ENCODE measurements at places on chromosomes 16 and 17.

GRCh38 chr16:87713451-87714229 lies 52.1 kb downstream of the KLHDC4 start:
- no peak for DNase-seq

DNA sequence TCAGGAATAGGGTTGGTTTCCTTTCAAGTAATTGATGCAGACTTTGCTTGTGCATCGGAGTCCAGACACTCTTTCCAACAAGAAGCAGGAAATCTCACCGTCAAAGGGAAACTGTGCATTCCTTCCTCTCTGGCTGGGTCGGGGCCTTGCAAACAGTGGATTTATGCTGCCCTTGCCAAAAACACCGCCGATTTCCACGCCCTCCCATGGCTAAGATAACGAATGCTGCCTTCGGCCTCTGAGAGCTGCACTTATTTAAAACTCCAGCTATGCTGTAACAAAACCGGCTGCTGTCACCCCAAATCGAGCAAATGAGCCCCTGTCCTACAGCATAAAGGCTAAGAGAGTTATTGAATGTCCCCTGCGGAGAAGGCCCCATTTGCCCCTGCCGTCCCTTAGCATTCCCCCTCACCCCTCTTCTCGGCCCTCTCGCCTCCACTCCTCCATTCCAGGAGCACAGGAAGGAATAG lies 275.5 kb upstream of the IRX5 start:
- no peak for DNase-seq

GRCh38 chr17:56762988-56763387 lies 70.7 kb downstream of the C17orf67 start:
- no peak for DNase-seq

GRCh38 chr16:19168371-19169081 lies 486 bp downstream of the SYT17 start:
- DNase-seq, result no peak

GRCh38 chr17:82380860-82381702 lies 9.5 kb downstream of the UTS2R start:
- DNase-seq, result no peak

DNA sequence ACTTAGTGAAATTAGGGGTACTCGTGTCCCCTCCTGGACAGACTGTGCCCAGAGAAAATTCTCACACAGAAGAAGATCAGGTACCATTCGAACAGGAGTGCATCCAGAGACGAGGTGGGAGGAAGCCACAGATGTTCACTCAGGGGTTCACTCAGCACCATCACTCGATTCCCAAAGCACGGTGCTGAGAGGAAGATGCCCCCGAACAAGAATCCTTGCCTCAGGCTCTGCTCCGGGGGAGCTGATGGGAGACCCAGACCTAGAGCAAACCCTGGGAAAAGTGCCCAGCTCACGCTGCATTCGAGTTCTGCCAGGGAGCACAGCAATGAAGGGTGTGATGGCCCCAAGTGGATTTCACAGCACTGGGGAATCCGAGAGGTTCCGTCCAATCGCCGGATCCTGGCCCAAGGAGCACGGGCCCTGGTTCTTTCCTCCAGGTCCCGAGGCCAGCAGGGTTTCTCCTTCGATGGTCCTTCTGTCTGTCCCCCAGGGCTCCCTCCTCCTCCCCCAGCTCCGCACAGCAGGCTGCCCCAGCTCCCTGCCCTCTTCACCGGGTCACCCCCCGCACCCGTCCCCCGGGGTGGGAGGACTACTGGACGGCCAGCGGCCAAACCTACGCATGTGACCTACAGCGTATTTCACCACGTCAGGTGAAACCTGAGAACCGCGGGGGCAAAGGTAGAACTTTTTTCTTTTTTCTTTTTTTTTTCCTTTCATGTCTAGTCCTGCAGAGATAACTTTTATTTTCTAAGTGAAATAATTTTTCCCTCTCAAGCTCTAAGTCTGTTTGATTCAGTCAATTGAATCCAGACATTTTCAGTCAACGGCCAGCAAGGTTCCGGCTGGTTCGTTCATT lies 10.2 kb upstream of the UBE2I start:
- DNase-seq, result no peak

GRCh38 chr16:58882292-58882691 lies 148.2 kb upstream of the GOT2 start:
- no peak for DNase-seq

GRCh38 chr17:55734128-55734781 lies 11.6 kb upstream of the TMEM100 start:
- DNase-seq, result no peak

DNA sequence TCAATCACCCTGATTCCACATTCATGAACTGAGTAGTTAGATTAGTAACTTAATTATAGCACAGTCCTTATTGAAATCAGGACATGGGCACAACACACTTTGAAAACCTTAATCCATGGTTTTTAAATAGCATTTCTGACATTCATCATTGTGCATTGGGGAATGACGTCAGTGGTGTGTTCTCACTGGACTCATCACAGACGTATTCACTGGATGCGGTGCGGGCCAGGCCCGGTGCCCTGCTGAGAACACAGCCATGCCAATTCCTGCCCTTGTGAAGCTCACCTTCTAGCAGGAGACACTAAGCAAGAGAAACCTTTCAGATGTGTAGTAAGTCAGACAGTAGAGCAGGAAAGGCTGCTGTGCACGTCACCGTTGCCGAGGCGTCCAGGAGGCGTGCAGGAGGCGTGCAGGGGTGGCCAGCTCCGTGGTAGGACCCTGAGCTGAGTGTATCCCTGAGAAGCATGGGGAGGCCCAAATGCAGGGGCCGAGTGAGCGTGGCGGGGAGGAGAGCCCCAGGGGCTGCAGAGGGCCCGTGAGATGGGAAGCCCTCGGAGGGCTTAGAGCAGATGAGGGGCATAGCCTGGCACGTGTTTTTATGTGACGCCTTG lies 12.9 kb downstream of the BANP start:
- DNase-seq, result no peak

DNA sequence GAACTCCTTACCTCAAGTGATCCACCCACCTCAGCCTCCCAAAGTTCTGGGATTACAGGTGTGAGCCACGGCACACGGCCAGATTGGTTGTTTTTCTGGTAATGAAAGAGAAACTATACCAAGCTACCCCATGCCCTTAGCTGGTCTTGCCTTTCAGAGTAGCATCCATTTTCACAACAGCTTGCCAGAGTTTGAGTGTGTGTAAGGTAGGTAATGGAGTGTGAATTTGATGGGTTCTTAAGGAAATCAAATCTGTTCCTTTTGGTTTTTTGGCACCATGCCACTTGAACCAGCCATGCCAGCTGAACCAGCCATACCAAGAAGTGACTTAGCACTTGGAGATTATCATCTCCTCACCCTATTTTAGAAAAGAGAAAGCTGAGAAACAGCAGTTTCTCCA lies 5.1 kb downstream of the CALCOCO2 start:
- DNase-seq, result no peak

- no peak for DNase-seq
Observed at GRCh38 chr17:76700617-76701470, 9.9 kb downstream of the MXRA7 start.

DNA sequence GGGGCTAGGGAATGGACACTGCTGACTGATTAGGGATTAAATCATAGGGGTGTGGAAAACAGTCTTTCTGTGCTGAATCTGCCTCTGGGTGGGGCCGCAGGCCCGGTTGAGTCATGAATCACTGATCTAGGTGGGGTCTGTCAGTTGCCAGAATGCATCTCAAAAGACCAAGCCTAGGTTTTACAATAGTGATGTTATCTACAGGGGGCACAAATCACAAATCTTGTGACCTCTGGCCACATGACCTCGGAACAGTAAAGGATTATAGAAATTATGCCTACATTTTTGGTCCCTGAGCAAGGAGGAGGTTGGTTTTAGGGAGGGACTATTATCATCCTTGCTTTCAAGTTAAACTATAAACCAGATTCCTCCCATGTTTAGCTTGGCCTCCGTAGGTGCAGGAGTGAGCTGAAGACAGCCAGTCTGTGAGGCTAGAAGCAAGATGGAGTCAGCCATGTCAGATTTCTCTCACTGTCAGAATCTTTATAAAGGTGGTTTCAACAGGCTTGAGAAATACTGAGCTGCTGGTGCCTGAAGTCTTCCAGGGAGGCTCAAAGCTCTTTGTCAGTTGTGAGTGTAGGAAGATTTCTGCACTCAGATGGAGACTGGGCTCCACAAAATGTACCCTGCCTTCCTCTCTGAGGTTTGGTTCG lies 12.9 kb downstream of the GNGT2 start:
- no peak for DNase-seq

DNA sequence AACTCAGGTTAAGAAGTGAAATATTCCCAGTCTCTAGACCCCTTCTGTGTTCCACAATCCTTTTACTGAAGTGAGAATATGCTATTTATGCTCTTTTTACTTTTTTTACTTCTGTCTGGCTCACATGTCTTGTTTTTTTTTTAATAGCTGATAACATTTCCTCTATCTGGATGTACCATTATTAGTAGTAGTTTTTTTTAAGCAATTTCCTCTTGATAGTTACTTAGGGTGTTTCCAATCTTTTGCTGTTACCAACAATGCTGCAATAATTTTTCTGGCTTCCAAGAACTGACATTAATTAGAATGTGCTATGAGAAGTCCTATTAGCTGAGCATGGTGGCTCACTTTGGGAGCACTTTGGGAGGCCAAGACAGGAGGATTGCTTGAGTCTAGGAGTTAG lies 32.0 kb downstream of the KSR1 start:
- DNase-seq, result no peak

GRCh38 chr17:30352240-30352814 lies 18.5 kb upstream of the TMIGD1 start:
- no peak for DNase-seq

- no peak for DNase-seq
Observed at GRCh38 chr17:27793906-27794569, 6.3 kb downstream of the NOS2 start.

DNA sequence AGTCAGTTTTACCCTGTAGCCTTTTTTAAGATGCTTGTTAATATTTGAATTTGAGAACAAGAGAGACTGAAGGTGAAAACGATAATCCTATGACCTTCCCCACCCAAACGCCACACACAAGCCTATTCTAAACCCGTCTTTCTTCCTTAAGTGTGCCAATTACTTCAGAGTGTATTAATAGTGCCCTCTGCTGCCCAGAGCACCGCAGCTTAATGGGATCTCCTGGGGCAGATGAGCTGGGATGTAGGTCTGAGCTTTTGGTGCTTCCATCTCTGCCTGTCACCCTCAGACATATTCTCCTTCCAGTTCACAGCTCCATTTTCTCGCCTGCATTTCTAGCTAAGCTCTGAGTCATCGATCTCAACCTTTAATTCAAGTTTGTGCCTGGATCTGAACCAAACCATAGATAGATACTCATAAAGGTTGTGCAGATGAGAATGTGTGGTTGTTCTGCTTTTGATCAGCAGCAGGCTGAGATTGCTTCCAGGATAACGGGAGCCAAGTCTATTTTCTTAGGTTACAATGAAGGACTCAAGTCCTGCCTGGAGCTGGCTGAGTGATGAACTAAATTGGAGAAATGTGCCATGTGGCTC lies 46.4 kb upstream of the CDH13 start:
- peak; percentile 4 for DNase-seq

DNA sequence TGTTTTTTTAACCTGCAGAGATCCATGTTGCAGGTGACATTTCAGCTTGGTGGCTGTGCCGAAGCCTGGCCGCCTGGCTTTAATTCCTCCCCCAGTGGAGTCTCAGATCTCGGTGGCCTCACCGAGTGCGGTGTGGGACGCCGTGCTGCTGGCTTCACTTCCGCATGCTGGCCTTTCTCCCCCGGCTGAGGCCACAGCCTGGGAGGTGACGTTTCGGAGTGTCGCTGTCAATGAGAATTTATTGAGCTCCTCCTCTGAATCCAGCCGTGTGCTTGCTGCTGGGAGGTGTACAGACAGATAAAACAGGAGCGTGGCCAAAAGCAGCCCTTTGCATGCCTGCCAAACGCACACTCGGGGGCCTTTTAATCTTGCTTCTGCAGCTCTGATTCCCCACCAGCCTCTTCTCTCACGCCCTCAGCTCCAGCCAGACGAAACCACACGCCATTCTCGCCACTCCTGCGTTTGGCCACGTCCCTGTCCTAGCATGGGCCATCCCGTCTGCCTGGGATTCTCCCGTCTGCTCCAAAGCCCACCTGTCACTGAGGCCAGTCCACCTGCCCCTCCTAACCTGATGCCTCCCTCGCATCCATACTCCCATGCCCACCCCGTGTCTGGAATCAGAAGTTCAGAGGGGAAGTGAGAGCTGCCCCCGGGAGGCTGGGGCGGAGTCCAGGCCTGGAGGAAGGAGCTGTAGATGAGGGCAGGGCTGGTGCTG lies 3.6 kb downstream of the GSE1 start:
- no peak for DNase-seq

DNA sequence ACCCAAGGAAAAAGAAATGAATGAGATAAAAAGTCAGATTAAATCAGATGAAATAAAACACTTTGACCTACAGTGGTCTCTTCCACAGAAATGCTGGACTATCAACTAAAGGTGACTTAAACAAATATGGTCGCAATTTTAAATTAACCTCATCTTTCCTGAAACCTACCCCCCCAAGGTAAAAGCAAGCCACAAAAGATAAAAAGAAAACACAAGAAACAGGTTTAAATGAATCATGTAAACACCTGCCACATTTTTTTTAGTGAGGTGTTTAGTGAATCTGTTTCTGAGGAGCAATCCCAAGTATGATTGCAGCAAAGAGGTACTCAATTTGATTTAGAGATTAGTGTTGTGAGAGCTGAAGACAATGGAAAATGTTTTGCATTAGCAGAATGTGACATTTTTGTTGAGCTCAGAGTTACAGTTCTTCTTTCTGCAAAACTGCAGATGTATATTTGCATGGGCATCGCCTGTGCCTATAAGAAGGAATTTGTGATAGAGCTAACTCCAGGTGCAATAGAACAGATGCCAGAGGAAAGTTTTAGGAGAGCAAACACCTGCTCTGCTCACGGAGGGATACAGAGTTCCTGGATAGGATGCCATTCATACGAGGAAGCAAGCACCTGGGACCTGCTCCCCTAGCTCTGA lies 3.4 kb upstream of the MMD start:
- no peak for DNase-seq

- DNase-seq, result no peak
Observed at GRCh38 chr17:79169861-79170260, 95.2 kb downstream of the ENGASE start.

GRCh38 chr17:81582749-81583148 lies 30.6 kb upstream of the FAAP100 start:
- no peak for DNase-seq

- no peak for DNase-seq
Observed at GRCh38 chr16:1145383-1146100, 7.4 kb upstream of the CACNA1H start.

DNA sequence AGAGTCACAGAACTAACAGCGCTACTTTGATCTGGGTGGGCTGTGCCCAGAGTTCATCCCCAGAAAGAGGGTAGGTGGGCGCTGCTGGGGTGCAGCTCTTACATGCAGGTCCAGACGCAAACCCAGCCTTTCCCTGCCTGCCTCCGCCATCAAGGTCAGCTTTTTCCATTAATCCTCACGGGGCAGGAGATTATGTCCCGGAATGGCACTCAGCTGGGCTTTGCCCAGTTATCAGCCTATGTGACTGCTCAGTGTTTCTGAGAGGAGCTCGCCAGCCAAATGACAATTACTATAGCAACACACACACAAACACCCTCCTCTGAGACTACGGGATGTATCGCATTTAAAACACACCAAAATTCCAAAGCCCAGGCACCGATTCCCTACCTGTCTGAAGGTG lies 20.1 kb downstream of the GLYR1 start:
- no peak for DNase-seq

GRCh38 chr17:20797292-20797691 lies 217.8 kb downstream of the CDRT15L2 start:
- DNase-seq, result no peak
